Naive thymus-derived CD8-positive, alpha-beta T cell (primary cell): ENCODE measurements at places on chromosomes 6 and 20. TPM values are rescaled to one million over a fixed set of nuclear protein-coding genes. Genes with fewer than 3 reads are reported as not detected.

Gene PRRT1
- polyA plus RNA-seq, result 3.6 TPM

Gene BNIP5
- not detected for polyA plus RNA-seq

Gene LY6G6C
- not detected for polyA plus RNA-seq

Gene ZC3H12D
- 1.7 TPM for polyA plus RNA-seq

Gene VSX1
- polyA plus RNA-seq, result not detected

Gene TUBB2B
- polyA plus RNA-seq, result 0.08 TPM

Gene PRRC2A
- 5.0 TPM for polyA plus RNA-seq

Gene SFTA2
- not detected for polyA plus RNA-seq

Gene RAB44
- polyA plus RNA-seq, result not detected

Gene VEGFA
- not detected for polyA plus RNA-seq

Gene PHACTR1
- polyA plus RNA-seq, result 0.16 TPM

Gene DACT2
- polyA plus RNA-seq, result not detected

Gene OPRM1
- not detected for polyA plus RNA-seq

Gene NEDD9
- polyA plus RNA-seq, result 17.3 TPM

Gene TULP1
- not detected for polyA plus RNA-seq

Gene DEFB113
- polyA plus RNA-seq, result not detected

Gene RNF182
- polyA plus RNA-seq, result not detected

Gene IP6K3
- polyA plus RNA-seq, result not detected

Gene EYS
- 0.09 TPM for polyA plus RNA-seq

Gene FAM209B
- not detected for polyA plus RNA-seq

Gene GNRH2
- polyA plus RNA-seq, result not detected

Gene FYN
- polyA plus RNA-seq, result 159 TPM

Gene ZNF165
- 0.90 TPM for polyA plus RNA-seq

Gene DPPA5
- not detected for polyA plus RNA-seq

Gene HNF4A
- polyA plus RNA-seq, result not detected

Gene RBPJL
- not detected for polyA plus RNA-seq

Gene FABP7
- polyA plus RNA-seq, result not detected

Gene TINAG
- not detected for polyA plus RNA-seq

Gene SNAP25
- polyA plus RNA-seq, result not detected

Gene KHDC1L
- not detected for polyA plus RNA-seq

Gene BHLHE23
- polyA plus RNA-seq, result not detected

Gene NFKBIE
- polyA plus RNA-seq, result 3.6 TPM

Gene SLC22A23
- polyA plus RNA-seq, result 0.50 TPM

Gene GPR6
- not detected for polyA plus RNA-seq

Gene MDFI
- polyA plus RNA-seq, result not detected

Gene RAET1L
- not detected for polyA plus RNA-seq

Gene GRIK2
- polyA plus RNA-seq, result not detected
